ENCODE measurements at places on chromosomes 4 and X.

GRCh38 chr4:26074712-26075430 lies 160.9 kb downstream of the SMIM20 start:
- DNase-seq = no peak

DNA sequence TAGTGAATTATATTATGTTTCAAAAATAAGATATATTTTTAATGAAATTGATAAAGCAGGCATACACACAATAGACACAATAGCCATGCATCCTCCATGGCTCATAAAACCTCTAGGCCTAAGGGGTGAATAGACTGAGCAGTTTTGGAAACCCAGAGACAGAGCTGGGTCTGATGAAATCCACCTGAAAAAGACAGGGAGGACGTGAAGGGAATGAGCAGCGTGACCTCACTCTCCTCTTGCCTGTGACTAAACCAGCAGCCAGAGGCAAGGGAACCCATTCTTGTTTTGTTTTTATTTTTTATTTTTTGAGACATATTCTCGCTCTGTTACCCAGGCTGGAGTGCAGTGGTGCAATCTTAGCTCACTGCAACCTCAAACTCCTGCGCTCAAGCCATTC lies 424.4 kb upstream of the FAM241A start:
- DNase-seq = no peak

DNA sequence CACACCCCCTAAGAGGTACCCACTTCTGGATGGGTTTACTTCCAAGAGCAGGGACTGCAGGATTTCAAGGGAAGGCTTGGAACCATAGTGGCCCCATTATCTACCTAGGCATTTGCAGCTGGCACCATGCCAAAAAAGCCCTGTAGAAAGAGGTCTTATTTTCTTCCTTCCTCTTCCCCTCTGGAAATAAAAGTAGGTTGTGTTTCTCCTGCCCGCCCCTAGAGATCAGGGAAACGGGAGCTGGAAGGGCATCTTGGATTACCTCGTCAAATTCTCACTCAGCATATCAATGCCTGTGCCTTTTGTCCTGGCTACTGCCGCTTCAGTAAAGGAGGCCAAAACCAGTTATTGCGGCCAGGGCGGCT lies 1.6 kb downstream of the SCD5 start:
- no peak for DNase-seq

GRCh38 chrX:66076801-66077200 lies 36.9 kb upstream of the VSIG4 start:
- DNase-seq = no peak

DNA sequence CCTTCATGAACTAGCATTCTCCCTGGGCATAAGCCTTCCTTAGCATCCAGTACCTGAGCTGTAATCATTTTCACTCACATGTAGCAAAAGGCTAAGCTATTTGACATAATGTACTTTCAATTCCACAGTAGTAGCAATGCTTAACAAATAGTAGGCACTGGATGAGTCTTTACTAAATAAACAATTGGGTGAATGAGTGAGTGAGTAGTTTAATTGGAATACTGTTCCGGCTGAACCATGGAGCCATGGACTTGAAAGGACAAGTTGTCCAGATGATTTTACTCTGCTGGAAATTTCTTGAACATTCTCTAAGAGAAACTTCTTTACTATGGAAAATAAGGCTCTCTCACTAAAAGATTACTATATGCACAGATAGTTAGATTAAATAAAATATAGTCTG lies 159.3 kb downstream of the FAM47B start:
- DNase-seq = no peak

DNA sequence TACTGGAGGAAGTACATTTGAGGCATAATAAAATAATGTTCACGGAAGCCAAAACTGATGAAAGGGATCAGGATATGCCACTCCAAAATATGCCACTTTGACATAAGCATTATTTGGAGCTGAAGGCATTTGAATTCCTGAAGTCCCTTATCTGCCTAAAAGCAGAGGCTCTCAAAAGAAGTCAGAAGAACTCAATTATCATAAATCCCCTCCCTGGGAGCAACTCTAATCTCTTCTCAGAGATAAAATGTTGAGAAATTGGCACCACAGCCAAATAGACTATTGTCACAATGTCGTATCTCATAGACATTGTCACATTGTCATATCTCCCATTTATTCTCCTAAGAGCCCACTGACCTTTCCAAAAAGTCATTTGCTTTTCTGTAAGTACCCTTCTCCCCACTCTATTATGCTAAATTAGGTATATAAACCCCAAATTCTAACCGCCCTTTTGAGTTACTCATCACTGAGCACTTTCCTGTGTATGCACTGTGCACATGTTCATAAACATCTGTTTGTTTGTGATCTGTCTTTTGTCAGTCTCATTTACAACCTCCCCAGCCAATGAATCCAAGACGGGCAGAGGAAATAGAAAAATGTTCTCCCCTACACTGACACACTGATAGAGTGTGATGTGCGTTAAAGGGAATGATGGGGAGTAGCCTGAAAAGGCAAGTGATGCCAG lies 78.5 kb upstream of the NAF1 start:
- no peak for DNase-seq

- DNase-seq = no peak
These were observed 63.8 kb upstream of the GATB start for GRCh38 chr4:151824656-151825055.

GRCh38 chrX:112008724-112009123 lies 73.9 kb downstream of the TRPC5 start:
- no peak for DNase-seq

DNA sequence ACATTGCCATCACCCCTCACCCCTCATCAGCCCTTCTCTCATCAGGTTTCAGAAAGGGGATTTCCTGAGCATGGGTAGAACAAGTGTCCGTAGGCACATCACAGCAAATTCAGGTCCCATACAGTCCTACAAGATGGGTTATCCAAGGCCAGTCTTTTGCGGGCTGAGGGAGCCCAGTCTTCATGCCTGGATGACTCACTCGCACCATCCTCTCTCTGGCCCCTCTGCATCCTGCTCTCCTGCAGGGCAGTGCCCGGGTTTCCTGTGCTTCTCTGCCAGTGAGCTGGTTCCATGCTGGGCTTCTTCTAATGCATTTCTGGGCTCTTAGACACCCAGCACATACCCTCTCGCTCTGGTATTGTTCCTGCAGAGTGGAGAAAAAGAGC lies 7.3 kb upstream of the INTS6L start:
- DNase-seq = no peak

DNA sequence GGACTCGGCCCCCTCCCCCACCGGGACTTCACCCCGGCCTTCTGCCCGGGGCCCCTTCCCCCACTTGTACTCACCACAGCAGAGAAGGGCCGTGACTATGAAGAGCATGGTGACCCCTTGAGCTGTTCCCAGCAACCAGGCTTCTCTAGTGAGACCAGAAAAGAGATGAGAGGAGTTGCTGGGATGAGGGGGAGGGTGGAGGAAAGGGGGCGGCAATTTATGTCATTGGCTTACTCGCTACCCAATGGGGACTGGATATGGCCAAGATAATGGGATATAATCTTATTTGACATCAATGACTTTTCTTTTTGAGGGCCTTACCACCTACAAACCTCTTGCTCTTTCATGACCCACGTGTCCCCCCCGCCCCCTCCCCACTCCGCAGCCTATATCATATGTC lies 9.9 kb downstream of the IGSF1 start:
- DNase-seq = no peak

- DNase-seq = no peak
These were observed 142.9 kb downstream of the PTTG2 start for GRCh38 chr4:38102957-38103588.

- no peak for DNase-seq
These were observed 232.1 kb downstream of the DCLK2 start for GRCh38 chr4:150310159-150310895.

- DNase-seq = no peak
These were observed 509 bp upstream of the USP11 start for GRCh38 chrX:47232197-47232802.

- DNase-seq = no peak
These were observed 32.3 kb downstream of the CC2D2A start for GRCh38 chr4:15501941-15502340.

- DNase-seq = no peak
These were observed 323.0 kb downstream of the INPP4B start for GRCh38 chr4:142523111-142523510.

GRCh38 chrX:53695946-53696549 lies 9.5 kb upstream of the HUWE1 start:
- DNase-seq = no peak

DNA sequence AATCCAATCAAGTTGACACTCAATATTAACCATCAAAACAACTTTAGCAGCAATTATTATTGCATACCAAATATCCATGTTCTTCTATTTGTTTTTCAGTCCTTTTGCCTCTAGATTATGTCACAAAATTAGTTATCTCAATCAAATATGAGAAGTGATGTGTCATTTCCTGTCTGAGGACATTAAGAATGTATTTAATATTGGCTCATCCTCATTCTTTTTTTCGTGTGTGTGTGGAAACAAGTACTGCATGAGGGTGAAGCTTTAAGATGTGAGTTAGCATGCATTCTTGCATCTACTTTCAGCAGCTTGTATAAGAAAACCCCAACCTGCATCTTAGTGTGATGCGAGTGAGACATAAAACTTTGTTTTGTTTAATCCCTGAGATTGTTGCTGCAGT lies 301.4 kb downstream of the GRIA2 start:
- no peak for DNase-seq

DNA sequence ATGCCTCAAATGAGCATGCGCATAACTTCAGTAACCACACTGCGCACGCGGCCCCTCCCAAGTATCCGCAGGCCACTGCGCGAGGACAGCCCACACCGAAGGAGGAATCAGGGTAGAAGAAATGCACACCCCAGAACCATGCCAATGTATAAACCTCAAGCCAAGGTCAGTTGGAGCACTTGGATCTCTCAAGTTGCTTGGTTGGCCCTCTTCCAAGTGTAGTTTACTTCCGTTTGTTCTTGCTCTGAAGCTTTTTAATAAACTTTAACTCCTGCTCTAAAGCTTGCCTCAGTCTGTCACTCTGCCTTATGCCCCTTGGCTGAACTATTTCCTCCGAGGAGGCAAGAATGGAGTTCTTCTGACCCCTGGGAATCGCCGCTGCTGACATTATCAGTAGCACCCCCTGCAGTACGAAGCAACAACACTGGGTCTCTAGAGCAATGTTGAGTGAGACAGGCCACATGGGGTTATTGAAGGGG lies 22.0 kb upstream of the SPINK2 start:
- DNase-seq = no peak

Data from CD4-positive, alpha-beta T cell treated with Interleukin-6 at 100 ng/mL for 8 hours (primary cell).